Activated CD4-positive, alpha-beta T cell treated with anti-CD3 and anti-CD28 coated beads for 36 hours (primary cell): ENCODE measurements at places on chromosomes 5 and 9.

- no peak overlapping the region for H3K27ac ChIP-seq
- no peaks in the 10 kb centered on the region for H3K36me3 ChIP-seq
- H3K4me3 ChIP-seq = peak overlapping the region; percentile 33
- peak; percentile 65 for DNase-seq
- peaks cover 8% of the 10 kb centered on the region for H3K27me3 ChIP-seq
- peaks cover 5% of the 10 kb centered on the region for H3K4me1 ChIP-seq
Observed at GRCh38 chr9:126499005-126499910, 114.5 kb upstream of the LMX1B start.

DNA sequence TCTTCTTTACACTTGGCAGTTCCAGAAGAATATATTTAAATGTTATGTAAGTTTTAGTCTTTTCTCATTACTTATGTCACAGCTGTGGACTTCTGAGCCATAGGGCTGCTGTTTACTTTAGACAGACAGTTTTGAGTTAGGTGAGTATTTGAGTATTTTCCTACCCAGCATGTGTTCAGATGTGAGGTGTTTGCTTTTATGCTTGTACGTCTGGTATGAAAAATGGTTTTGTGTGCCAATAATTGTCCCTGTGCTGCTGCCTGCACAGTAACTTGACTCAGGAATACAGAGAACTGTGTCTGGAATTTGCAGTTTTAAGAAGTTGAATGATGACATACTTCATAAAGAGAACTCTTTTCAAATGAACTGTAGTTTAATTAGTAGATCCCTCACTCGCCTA lies 20.8 kb downstream of the MEGF10 start:
- H3K27me3 ChIP-seq = peaks cover 2% of the 10 kb centered on the region
- H3K4me3 ChIP-seq = no peak overlapping the region
- peaks cover 2% of the 10 kb centered on the region for H3K4me1 ChIP-seq
- H3K36me3 ChIP-seq = no peaks in the 10 kb centered on the region

DNA sequence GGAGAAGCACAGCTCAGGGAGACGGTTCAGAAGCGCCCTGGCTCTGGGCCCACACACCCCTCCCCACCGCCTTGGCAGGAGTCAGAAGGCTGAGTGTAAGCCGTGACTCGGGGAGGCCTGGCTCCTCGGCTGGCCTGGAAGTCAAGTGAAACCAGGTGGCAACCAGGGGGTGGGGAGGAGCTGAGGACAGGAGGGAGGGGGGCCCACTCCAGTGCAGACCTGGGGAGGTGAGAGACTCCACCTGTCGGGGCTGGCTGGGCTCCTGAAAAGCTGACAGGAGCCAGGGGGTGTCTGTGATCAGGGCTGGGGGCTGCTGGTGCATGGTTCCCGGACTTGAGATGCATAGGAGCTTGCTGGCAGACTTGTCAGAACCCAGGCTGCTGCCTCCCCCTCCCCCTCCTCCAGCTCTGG lies 150.2 kb upstream of the PHYKPL start:
- H3K4me3 ChIP-seq = no peak overlapping the region
- no peaks in the 10 kb centered on the region for H3K36me3 ChIP-seq
- no peaks in the 10 kb centered on the region for H3K4me1 ChIP-seq
- peaks cover 2% of the 10 kb centered on the region for H3K27me3 ChIP-seq
- no peak for DNase-seq
- no peak overlapping the region for H3K27ac ChIP-seq

GRCh38 chr5:177981296-177982071 lies 14.6 kb downstream of the PROP1 start:
- no peak for DNase-seq
- H3K27ac ChIP-seq = no peak overlapping the region
- peaks cover 40% of the 10 kb centered on the region for H3K27me3 ChIP-seq
- peaks cover 6% of the 10 kb centered on the region for H3K4me1 ChIP-seq

DNA sequence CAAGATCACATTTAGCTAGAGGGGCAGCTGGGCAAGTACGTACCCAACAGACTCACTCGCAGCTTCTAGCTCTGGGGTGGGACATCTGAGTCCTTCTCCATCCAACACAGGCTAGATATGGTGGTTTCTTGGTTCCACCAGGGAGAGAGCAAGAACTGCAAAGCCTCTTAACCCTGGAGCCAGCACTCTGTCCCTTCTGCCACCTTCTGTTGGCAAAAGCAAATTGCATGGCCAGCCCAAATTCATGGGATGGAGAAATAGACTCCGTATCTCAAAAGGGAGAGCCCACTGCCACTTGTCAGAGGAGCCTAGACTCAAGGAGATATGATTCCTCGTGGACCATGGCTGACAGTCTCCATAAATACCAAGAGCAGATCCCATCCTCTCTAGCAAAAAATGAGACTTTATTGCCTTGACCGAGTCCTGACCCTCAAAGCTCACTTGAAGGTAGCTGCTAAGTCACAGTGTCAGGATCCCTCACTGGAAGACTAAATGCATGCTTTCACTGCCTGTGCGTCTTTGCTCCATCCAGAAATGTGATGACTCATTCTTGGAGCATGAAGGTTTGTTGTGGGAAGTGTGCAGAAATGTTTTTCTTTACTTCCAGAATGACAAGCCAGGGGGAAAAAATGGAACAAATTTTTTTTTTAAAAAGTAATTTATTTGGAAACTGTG lies 28.8 kb upstream of the ROR2 start:
- H3K27ac ChIP-seq = no peak overlapping the region
- no peak overlapping the region for H3K4me3 ChIP-seq
- H3K36me3 ChIP-seq = no peaks in the 10 kb centered on the region
- no peaks in the 10 kb centered on the region for H3K4me1 ChIP-seq
- DNase-seq = peak; percentile 18
- peaks cover 3% of the 10 kb centered on the region for H3K27me3 ChIP-seq

DNA sequence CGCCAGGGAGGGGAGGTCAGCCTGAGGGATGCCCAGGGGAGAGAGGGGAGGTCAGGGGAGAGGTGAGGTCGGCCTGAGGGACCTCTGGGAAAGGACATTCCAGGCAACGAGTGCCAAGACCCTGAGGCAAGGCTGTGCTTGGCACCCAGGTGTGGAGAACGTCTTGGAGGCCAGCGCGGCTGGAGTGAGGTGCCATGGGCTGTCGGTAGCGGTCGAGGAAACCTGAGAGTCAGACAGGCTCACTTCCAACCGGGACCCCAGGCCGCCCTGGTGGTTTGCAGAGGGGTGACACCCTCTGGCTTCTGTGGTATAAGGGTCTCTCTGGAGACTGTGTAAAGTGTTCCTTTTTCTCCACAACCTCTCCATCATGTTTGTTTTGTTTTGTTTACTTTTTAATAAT lies 82.9 kb downstream of the CACNA1B start:
- DNase-seq = no peak
- H3K27me3 ChIP-seq = peaks cover 4% of the 10 kb centered on the region
- no peaks in the 10 kb centered on the region for H3K36me3 ChIP-seq
- H3K4me3 ChIP-seq = no peak overlapping the region

GRCh38 chr5:163248871-163249270 lies 188.5 kb upstream of the CCNG1 start:
- H3K27me3 ChIP-seq = no peaks in the 10 kb centered on the region
- H3K36me3 ChIP-seq = no peaks in the 10 kb centered on the region
- no peak overlapping the region for H3K4me3 ChIP-seq
- no peak overlapping the region for H3K27ac ChIP-seq

DNA sequence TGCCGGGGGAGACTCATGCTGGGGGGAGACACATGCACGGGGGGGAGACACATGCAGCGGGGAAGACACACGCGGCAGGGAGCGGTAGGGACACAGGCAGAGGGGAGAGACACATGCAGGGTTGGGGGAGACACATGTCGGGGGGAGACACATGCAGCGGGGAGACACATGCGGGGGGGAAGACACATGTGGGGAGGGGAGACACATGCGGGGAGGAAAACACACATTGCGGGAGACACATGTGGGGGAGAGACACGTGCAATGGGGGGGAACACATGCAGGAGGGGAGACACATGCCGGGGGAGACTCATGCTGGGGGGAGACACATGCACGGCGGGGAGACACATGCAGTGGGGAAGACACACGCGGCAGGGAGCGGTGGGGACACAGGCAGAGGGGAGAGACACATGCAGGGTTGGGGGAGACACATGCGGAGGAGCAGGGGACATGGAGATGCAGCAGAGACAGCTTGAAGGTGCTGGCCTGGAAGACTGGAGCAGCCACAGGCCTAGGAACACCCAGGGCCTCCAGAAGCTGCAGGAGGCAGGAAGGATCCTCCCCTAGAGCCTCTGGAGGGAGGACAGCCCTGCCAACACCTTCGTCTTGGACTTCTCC lies 20.3 kb upstream of the OLFM1 start:
- no peaks in the 10 kb centered on the region for H3K36me3 ChIP-seq
- peaks cover 25% of the 10 kb centered on the region for H3K27me3 ChIP-seq
- no peaks in the 10 kb centered on the region for H3K4me1 ChIP-seq
- DNase-seq = no peak
- no peak overlapping the region for H3K4me3 ChIP-seq
- no peak overlapping the region for H3K27ac ChIP-seq

DNA sequence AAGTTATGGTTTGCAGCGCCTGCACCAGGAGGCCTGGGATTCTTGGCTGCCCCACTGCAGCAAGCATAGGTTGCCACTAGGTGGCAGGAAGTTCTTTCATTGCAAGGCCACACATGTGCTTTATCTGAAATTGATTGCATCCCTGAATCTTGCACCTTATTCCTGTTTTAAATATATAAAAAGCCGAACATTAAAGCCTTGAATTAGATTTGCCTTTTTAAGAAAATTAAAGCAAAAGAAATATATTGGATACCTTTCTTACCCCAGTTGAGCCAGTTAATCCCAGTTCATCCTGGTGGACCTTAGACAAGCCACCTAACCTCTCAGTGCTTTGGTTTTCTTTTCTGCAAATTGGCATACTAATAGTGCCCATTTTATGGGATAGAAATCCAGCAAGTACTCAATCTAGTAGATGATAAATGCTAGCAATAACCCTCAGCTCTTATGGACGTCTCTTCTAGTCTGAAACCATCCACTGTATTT lies 6.3 kb upstream of the TRMT10B start:
- no peaks in the 10 kb centered on the region for H3K36me3 ChIP-seq
- no peaks in the 10 kb centered on the region for H3K4me1 ChIP-seq
- no peaks in the 10 kb centered on the region for H3K27me3 ChIP-seq
- no peak overlapping the region for H3K4me3 ChIP-seq
- DNase-seq = peak; percentile 78
- no peak overlapping the region for H3K27ac ChIP-seq

DNA sequence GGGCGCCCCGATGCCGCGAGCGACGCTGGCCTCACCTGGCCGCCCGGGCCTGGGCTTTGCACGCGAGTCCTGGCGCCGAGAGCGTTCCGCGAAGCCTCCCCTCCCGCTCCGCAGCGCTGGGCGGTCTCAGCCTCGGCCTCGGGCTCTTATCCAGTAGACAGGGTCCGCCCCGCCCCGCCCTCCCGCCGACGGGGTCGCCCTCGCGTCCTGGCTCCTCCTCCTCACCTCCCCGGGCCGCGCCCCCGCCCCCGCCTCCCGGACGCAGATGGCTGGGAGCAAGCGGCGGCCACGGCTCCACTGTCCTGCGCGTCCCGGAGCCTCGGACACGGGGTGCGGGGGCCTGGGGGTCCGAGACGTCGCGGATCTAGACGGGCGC lies at the start of gene SLC6A3:
SLC6A3 (minus strand) TSS at position 128 of the 376 bp plus-strand sequence. CDS start 2,243 bp downstream, outside the sequence.
- H3K4me3 ChIP-seq = peak within 1 kb of the TSS; percentile 30
- peaks cover 45% of the 10 kb centered on the region for H3K27me3 ChIP-seq
- H3K36me3 ChIP-seq = no peaks in the 10 kb centered on the region
- DNase-seq = peak; percentile 61

- H3K4me3 ChIP-seq = peak within 1 kb of the TSS; percentile 68
- H3K4me1 ChIP-seq = peaks cover 13% of the 10 kb centered on the region
- H3K36me3 ChIP-seq = no peaks in the 10 kb centered on the region
- no peak within 1 kb of the TSS for H3K27ac ChIP-seq
- DNase-seq = peak; percentile 86
Observed at GRCh38 chr5:58582803-58583491, at the start of gene RAB3C. RAB3C (plus strand) TSS chr5:58583075; CDS start chr5:58583209, 134 bp downstream.

- no peak for DNase-seq
- H3K36me3 ChIP-seq = no peaks in the 10 kb centered on the region
- H3K27ac ChIP-seq = no peak overlapping the region
- no peaks in the 10 kb centered on the region for H3K27me3 ChIP-seq
- peaks cover 10% of the 10 kb centered on the region for H3K4me1 ChIP-seq
Observed at GRCh38 chr5:68313336-68313735, 97.8 kb downstream of the PIK3R1 start.

DNA sequence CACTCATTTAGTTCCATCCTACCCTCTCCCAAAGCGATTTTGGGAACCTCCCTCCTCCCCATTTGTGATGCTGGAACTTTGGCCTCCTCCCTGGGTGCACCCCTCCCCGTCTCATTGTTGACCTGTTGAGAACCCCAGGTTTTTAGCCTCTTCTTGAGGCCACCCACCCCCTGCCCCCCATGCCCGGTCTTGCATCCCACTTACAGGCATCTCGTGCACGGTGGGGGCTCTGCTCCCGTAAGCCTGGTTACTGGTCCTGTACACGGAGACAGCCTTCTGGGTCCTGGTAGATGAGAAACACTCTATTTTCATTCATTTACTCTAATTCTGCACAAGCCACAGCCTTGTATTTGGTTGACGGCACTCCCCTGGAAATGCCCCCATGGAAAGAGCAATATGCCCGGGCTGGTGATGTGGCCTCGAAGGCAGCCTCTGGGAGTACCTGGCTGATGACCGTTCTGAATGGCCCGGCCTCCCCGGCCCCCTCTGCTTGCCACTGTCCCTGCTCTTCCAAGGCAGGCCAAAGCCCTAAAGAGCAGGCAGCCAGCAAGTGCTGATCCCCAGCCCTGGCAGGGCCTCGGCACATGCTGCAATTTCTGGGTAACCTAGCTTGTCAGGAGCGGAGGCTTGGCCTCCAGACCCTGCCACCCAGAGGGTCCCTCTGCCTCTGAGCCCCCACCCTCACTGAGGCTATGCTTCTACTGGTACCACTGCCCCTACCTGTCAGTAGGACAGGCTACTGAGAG lies 1.9 kb upstream of the MRPS2 start:
- no peak for DNase-seq
- H3K27me3 ChIP-seq = no peaks in the 10 kb centered on the region
- H3K4me1 ChIP-seq = peaks cover 16% of the 10 kb centered on the region
- no peak overlapping the region for H3K4me3 ChIP-seq
- peaks cover 19% of the 10 kb centered on the region for H3K36me3 ChIP-seq
- H3K27ac ChIP-seq = no peak overlapping the region

DNA sequence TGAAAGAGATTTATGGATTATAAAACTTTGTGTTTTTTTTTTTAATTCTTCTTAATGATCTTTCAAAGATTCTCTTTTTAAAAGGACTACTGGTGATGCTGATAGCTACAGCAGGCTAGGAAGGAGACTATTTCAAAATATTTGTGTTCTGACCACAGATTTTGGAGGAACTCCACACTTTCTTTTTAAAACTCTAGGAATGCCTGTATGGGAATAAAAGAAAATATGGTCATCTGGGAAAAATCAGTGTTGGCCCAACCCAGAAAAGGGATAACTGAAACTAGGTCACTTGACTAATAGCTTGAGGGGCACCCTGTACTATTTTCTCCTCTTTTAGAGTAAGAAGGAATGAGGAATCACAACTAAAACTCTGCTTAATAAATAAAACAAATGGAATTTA lies 97.6 kb upstream of the ADAMTS19 start:
- no peak overlapping the region for H3K27ac ChIP-seq
- DNase-seq = no peak
- peaks cover 4% of the 10 kb centered on the region for H3K36me3 ChIP-seq
- no peaks in the 10 kb centered on the region for H3K4me1 ChIP-seq

- no peaks in the 10 kb centered on the region for H3K4me1 ChIP-seq
- H3K36me3 ChIP-seq = no peaks in the 10 kb centered on the region
- H3K27ac ChIP-seq = no peak overlapping the region
- peaks cover 9% of the 10 kb centered on the region for H3K27me3 ChIP-seq
- no peak for DNase-seq
- H3K4me3 ChIP-seq = no peak overlapping the region
Observed at GRCh38 chr5:116035123-116035522, 2.9 kb downstream of the ARL14EPL start.
